Activated CD8-positive, alpha-beta memory T cell treated with anti-CD3 and anti-CD28 coated beads, Interleukin-2, amount 10 ng/mL, durations not matched to agents 7 days and 5 days (primary cell): ENCODE measurements at places on chromosomes 1 and 21. TPM values are rescaled to one million over a fixed set of nuclear protein-coding genes. Genes with fewer than 3 reads are reported as not detected.

- H3K4me3 ChIP-seq: no peak overlapping the region
- H3K27me3 ChIP-seq: no peaks in the 10 kb centered on the region
- no peak for DNase-seq
- no peak overlapping the region for H3K27ac ChIP-seq
Measured at GRCh38 chr1:48657413-48657812, 119.3 kb downstream of the BEND5 start.

DNA sequence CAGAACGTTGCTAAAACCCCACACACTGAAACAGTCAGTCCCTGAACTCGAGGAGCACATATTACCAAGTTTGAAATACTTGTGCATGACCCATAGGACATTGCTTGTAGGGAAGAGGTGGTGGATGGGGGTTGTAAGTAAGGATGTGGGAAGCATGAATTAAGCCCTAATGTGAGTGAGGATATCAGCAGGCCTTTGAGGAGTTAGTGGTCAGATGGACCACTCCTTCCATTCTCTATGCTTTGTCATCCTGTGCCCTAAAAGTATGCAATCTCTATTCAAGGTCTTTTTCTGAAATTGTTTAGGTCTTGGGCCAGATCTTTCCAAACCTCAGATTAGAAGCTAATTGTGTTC lies 70.9 kb upstream of the SAMSN1 start:
- no peaks in the 10 kb centered on the region for H3K27me3 ChIP-seq
- peaks cover 10% of the 10 kb centered on the region for H3K4me1 ChIP-seq
- H3K36me3 ChIP-seq: peaks cover 16% of the 10 kb centered on the region
- no peak overlapping the region for H3K27ac ChIP-seq

DNA sequence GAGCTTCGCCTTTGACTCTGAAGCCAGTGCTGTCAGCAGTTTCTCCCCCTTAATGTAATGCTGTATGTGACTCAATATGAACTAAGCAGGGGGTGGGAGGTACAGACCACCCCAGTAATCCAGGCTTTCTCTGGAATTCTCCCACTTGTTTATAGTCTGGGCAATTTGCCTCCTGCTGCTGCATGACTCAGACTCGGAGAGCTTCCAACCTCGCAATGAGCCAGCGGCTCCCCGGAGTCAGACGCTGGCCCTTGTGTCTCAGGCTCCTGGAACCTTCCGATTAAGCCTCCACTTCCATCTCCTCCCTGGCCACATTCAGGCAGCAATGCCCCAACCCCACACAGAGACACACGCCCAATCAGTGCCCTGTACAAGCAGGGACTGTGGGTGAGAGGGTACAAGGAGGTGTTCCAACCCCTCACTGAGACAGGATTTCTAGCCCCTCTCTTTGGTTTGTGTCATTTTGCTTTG lies 471.7 kb upstream of the VAMP3 start:
- no peaks in the 10 kb centered on the region for H3K36me3 ChIP-seq
- H3K27ac ChIP-seq: no peak overlapping the region
- no peak for DNase-seq
- no peak overlapping the region for H3K4me3 ChIP-seq
- peaks cover 5% of the 10 kb centered on the region for H3K27me3 ChIP-seq

GRCh38 chr1:110903853-110904500 lies 31.0 kb downstream of the CD53 start:
- peaks cover 54% of the 10 kb centered on the region for H3K36me3 ChIP-seq
- no peak for DNase-seq
- peaks cover 5% of the 10 kb centered on the region for H3K4me1 ChIP-seq
- no peak overlapping the region for H3K4me3 ChIP-seq
- H3K27me3 ChIP-seq: no peaks in the 10 kb centered on the region

The CD48 gene
- 304 TPM for total RNA-seq

DNA sequence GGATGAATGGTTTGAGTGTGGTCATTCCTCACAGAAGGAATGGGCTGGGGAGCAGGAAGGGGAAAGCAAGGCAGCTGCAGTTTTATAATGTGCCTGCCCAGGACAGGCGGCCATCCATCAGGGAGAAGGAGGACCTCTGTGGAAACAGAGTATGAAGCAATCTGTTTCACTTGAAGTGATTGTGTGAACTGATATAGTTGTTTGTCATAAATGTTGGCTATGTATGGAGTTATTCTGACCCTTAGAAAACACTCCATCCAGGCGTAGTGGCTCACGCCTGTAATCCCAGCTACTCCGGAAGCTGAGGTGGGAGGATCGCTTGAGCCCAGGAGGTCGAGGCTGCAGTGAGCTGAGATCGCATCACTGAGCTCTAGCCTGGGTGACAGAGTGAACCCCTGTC lies 46.5 kb downstream of the NENF start:
- H3K4me1 ChIP-seq: peaks cover 16% of the 10 kb centered on the region
- H3K36me3 ChIP-seq: no peaks in the 10 kb centered on the region
- no peak for DNase-seq
- H3K27ac ChIP-seq: no peak overlapping the region
- H3K4me3 ChIP-seq: no peak overlapping the region

- no peaks in the 10 kb centered on the region for H3K4me1 ChIP-seq
- H3K4me3 ChIP-seq: no peak overlapping the region
- no peaks in the 10 kb centered on the region for H3K36me3 ChIP-seq
- DNase-seq: no peak
- no peak overlapping the region for H3K27ac ChIP-seq
Measured at GRCh38 chr1:240695416-240695815, 83.5 kb upstream of the GREM2 start.

The CCDC181 gene
- not detected for total RNA-seq

- no peak overlapping the region for H3K27ac ChIP-seq
- DNase-seq: no peak
- H3K4me3 ChIP-seq: no peak overlapping the region
Measured at GRCh38 chr21:32779983-32780382, 8.4 kb upstream of the PAXBP1 start.

DNA sequence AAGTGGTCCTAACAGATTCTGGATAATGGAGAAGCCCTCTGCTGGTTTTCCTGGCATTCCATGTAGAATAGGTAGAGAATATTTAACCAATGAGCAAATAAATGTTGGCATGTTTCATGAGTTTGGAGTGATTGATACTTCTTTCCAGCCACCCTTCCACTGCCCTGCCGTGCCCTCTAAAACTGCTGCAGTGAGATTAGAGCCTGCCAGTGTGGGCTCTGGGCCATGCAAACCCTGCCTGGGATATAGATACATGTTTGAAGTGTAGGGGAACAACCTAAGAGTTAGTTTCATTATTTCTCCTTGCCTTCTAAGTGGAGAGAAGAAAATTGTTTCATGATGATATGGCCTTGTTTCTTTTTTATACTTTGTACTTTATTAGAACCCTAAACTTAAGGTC lies 10.4 kb downstream of the UBE2Q1 start:
- H3K27ac ChIP-seq: no peak overlapping the region
- H3K4me3 ChIP-seq: no peak overlapping the region
- peaks cover 9% of the 10 kb centered on the region for H3K4me1 ChIP-seq
- DNase-seq: no peak
- no peaks in the 10 kb centered on the region for H3K27me3 ChIP-seq

The TUT4 gene
- total RNA-seq: 60.4 TPM
